ENCODE measurements at places on chromosomes 1 and 21.
A peak's percentile ranks its signal among the peaks of the same experiment; 100 is the strongest.

GRCh38 chr1:205523891-205524793, 19.7 kb downstream of the CDK18 start:
- peak; percentile 85 for DNase-seq

GRCh38 chr1:219465212-219466093, 147.5 kb downstream of the ZC3H11B start:
- DNase-seq: no peak

DNA sequence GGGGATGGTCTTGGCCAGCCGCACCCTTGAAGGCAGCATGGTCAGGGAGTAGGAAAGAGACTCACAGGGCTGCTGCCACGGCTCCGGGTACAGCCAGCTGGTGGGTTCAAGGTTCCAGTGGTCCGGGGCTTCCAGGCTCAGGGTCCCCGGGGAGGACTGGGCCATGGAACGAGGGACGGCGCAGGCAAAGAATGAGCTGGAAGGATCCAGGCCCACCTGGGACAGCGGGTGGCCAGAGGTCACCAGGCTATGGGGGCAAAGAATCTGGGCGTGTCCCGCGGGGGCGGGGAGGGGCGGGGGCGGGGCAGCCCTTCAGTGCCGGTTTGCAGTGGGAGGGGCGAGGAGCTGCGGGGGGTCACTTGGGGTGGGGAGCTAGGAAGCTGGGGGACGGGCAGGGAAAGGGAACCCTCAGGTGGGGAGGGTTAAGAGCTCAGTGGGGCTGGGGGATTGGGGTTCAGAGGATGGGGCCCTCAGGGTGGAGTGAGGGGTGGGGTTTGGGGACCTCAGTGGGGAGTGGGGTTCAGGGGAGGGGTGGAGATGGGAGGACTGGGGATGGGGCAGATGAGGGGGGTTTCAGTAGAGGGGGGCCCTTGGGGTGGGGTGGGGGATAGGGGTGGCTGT, at the start of gene DNMT3L:
DNMT3L (minus strand) TSS at position 223 of the 621 bp plus-strand sequence. CDS start 638 bp downstream, outside the sequence.
- DNase-seq: no peak

DNA sequence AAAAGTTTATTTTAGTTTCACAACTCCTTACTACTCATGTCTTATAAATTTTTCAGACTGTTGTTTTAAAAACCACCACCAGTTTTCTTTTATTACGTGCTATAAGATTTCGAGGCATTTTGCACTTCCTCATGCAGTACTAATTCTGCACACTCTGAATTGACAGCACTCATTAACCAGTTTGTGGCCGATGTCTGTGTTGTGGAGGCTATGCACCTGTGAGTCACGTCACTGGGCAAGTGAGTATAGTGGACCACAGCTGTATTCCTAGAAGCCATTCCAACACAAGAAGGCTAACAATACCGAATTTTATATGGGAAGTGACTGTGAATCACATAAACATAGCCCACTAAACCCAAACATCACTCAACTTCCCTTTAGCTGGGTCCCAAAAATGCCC, 21.0 kb upstream of the SPATA6 start:
- no peak for DNase-seq

GRCh38 chr1:81023187-81023724, 777.5 kb upstream of the ADGRL2 start:
- DNase-seq: no peak

DNA sequence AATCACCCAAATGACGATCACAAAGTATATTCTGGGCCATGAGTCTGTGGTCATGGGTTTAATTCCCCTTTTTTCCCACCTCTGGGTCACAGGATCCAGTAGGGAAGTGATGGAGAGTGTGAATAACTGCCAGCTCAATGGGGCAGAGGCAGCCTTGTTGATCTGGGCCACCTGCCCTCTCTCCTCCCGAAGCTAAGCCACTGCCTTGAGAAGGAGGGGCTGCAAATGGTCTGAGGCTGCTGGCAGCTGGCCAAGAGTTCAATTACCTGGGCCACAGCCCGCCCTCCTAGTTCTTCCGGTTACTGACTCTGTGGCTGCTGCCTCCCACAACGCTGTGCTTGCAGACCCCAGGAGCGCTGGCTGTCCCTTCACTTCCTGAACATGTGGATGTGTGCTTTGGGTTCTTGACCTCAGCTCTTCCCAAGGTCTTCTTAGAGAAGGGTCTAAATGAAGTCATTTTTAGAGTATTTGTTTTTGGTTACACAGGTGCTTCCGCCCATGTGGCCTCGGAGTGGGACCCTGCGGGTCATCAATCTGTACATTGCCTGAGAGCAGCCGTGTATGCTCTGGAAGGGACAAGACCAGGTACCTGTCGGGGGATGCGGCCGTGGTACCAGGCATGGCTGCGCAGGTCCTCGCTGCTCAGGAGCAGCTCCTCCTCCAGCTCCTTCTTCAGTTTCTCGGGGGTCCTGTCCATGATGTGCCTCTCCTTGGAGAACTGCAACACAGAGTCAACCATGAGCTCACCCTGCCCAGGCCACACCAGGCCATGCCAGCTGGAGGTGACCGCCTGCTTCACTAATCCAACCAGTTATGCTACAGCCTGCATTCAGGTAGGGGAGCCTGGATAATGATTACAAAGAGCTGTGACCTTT, 89.7 kb downstream of the BCAR3 start:
- DNase-seq: no peak

DNA sequence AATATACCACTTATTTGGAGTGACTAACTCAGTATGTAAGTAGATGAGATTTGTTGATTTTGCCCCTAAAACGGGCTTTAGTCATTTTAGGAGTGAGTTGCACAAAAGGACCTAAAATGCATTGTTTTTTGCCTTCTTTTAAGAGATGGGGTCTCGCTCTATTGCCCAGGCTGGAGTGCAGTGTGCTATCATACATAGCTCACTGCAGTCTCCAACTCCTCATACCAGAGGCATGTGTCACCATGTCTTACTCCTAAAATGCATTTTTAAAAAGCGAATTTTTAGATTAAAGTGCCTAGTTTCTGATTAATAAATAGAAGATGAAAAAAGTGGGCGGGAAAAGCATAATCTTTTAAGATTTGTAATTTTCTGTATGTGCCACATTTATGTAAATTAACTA, 11.5 kb upstream of the NEXN start:
- DNase-seq: no peak

- no peak for DNase-seq
Observed at GRCh38 chr1:21129407-21129806, 47.3 kb downstream of the EIF4G3 start.
